ENCODE measurements at places on chromosomes 16 and 17.

GRCh38 chr17:61684818-61685217 is 93.8 kb upstream of the NACA2 start:
- no peak for DNase-seq

- no peak for DNase-seq
Measured at GRCh38 chr16:19219836-19220235, 51.8 kb downstream of the SYT17 start.

GRCh38 chr16:3774156-3774767 is 56.9 kb upstream of the TRAP1 start:
- no peak for DNase-seq

- DNase-seq, result no peak
Measured at GRCh38 chr16:17258848-17259713, 211.7 kb downstream of the XYLT1 start.

DNA sequence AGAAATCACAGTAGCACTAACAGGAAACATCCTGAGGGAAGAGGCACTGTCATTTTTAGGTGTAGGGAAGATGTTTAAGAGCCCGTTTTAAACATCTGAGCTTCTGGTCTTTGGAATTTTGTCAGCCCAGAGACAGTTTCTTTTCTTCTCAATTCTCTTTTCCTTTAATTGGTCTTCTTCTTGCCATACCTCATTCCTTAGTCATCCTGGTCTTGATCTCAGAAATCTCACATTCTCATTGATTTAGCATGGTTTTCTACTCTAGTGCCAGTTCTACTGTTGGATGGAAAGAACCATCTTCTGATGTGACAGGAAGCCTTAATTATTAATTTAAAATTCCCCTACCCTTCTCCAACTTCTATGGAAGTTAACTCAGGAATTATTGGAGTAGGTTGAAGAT is 25.4 kb downstream of the BMERB1 start:
- DNase-seq, result no peak

DNA sequence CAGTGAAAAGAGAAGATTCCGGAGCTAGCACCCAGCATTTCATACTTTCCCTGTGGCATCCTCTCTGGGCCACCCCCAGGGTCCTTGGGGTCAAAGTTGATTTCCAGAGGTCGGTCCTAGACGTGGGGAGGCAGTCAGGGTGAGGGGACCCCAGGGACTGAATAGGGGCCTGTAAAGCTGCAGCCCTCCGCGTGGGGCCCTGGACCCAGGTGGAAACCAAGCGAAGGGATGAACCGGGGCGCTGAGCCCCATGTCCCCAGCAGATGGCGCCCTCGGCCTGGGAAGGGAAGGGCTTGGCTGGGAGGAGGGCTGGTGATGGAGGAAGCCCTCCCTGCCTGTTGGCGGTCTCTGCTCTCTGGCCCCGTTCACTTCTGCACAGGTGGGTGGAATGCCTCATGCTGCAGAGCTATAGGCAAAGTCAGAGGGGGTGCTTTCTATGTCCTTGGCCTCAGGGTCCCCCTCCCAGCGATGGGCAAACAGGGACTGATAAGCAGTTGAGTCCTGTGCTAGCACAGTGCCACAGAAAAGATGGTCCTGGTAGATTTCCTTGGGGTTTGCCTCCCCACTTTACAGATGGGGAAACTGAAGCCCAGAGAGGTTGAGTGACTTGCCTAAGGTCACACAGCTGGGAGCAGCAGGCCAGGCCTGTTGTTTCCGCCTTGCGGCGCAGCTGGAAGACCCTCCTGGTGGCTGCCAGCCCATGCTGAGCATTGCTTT is 163.4 kb upstream of the CIBAR2 start:
- DNase-seq, result peak; percentile 49

DNA sequence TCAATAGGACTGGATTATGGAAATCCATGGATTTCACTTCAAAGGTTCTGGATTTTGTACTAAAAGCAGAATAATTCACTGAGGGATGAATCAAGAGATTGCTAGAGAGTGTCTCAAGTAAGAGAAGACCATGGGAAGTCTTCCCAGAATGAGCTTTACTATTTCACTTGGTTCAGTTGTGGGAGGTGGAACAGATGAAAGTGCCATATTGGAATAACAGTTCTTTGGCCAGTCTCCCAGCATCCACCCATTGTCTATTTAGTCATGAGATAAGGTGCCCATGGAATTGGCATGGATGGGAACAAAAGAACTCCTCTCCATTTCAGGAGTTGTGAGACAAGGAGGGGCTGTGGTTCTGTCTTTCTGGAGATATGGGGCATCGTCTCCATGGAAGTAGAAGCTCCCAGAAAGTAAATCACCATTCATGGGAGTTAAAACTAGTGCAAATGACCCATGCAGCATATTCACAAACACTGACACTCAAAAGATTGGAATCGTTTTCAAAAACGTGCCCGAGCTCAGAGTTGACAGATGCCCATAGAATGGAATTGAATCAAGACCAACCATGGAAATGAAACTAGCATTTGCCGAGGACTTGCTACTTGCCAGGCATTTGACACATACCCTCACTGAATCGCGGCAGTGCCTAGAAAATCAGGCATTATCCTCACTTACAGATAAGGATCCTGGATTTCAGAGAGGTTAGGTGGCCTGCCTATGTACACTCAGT is 36.2 kb upstream of the CLEC3A start:
- no peak for DNase-seq

GRCh38 chr17:65283704-65284103 is 146.5 kb downstream of the RGS9 start:
- no peak for DNase-seq

DNA sequence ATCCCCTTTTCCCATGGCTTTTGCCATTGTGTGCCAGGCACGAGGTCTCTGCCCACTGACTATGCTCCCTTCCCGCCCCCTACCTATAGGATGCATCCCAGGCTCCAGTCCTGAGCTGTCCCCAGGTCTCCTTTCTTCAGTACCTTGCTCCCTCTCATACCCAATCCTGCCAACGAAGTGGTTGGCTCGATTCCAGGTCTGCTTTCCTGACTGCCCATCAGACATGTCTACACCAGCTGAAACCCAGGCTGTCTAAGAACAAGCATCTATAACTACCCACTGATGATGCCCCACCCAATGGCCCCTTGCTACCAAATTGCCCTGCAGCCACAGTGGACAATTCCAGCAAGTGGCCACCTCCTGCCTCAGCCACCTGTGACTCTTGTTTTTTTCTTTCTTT is 479.1 kb downstream of the SOX9 start:
- DNase-seq, result no peak

DNA sequence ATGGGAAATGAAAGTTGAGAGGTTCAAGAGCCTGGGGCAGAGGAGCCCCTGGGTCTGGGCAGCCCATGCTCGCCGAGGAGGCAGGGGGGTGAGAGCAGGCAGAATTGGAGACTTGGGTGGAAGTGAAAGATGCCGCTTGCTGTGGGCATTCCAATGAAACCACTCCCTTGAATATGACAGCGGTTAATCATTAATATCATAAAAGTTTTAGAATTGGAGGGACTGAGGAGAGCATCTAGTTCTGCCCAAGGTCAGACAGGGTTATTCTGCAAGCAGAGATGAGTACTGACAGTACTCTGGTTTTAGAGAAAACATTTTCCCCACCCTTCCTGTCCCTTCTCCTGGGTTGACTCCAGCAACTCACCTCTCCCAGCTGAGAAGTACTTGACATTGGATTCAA is 180.2 kb downstream of the MSI2 start:
- no peak for DNase-seq

- no peak for DNase-seq
Measured at GRCh38 chr16:7548796-7549318, 216.2 kb downstream of the RBFOX1 start.

GRCh38 chr16:8661703-8662102 is 12.7 kb upstream of the ABAT start:
- DNase-seq, result no peak

DNA sequence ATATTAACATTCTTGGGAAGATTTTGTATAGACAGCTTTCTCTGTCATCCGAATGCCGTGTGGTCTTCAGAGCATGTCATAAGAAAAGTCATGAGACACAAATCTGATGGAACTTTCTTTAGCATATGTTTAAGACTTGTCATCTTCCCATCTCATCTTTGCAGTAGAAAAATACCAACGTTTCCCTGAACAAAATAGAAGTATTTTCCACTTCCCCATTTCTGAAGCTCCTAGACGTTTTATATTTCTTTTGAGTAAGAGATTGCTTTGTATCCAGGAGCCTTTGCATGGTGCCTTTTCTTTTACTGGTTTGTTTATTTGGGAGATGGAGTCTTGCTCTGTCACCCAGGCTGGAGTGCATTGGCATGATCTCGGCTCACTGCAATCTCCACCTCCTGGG is 235.1 kb downstream of the PRKCA start:
- no peak for DNase-seq

DNA sequence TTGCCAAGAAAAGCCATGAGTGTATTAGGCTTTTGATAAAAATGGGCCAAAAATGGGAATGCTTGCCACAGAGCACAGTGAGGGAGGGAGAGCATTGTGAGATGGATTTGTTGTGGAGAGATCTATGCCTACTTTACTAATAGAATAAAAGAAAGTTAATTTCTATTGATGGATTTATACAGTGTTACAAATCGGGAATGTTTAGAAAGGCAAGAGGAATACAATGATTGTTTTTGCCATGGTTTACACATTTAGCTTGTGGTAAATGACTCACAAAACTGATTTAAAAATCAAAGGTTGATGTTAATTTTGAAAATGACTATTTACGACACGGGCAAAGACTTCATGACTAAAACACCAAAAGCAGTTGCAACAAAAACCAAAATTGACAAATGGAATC is 16.6 kb downstream of the CCL4 start:
- no peak for DNase-seq

DNA sequence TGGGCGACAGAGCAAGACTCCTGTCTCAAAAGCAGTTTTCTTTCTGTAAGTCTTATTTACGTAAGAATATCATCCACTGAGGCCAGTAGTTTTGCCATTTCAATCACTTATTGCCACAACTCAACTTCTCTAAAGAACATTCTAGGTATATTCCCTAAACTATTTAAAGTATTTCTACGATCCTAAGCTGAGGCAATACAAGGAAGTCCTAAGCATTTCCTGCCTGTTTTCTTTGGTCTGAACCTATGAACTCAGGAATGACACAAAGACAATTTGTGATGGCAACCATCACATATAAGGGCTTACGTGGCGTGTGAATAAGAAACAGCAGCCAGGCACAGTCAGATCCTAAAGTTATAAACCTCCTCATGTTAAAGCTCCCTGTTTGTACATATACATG is 14.2 kb downstream of the USP36 start:
- no peak for DNase-seq

DNA sequence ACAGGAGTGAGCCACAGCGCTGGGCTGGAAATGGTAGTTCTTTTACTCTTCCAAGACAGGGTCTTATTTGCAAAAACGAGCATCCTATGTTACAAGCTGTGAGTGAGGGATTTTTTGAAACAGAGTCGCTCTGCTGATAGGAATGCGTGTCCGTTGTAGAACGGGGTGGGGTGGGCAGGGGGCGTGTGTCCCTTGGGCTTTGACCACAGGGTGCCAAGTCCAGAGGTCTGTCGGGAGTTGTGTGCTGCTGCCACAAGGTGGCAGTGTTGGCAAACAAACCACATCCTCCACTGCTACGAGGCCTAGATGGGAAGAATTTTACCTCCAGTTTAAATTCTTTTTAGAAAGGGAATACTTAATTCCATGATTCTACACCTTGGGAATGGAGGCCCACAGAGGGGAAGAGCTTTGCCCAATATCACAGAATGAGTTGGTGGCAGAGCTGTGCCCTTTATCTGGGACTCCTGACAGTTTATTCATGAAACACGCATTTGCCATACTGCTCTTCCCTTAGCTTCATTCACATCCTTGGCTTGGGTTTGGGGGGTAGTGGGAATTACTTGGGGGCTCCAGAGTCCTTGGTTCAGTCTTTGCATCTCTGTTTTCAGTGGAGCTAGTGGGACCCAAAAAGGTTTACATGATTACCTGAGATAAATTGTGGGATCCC is 30.6 kb upstream of the ETV4 start:
- peak; percentile 54 for DNase-seq

DNA sequence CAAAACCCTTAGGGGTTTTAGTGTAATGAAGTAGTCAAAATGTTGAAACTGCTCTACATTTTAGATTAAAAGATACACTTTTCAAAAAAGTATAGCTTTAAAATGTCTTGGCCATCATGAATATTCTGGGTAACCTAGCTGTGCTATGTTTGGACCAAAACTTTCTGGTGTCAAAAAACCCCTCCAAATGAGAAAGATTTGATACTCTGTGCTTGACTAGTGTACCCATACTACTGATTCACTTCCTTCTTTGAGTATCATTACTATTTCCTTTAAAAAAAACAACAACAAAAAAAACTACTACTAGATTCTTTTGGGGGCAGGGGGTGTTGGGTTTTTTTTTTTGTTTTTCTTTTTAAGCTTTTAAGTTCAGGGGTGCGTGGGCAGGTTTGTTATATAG is 37.3 kb downstream of the PTRH2 start:
- no peak for DNase-seq

DNA sequence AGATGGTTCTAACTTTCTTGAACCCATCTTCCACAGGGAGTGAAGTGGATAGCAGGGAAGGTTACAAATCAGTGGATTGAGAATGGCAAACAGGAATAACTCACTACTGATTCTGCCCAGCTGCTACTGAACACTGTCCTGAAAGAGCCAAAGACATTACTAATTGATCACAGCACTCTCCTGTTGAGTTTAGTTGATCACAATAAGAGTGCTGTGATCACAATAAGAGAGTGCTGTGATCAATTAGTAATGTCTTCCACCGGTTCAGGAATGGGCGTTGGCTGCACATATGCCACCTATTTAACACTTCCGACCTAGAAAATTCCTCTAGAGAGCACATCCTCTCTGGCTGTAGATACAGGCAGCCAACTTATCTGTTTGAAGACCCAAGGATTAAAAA is 11.4 kb downstream of the CFAP97D1 start:
- no peak for DNase-seq

- DNase-seq, result no peak
Measured at GRCh38 chr16:86858501-86858900, 280.2 kb downstream of the FOXL1 start.

GRCh38 chr16:86597880-86598606 is 19.7 kb downstream of the FOXL1 start:
- DNase-seq, result no peak

- no peak for DNase-seq
Measured at GRCh38 chr16:9123401-9123800, 32.0 kb downstream of the HAPSTR1 start.

- peak; percentile 41 for DNase-seq
Measured at GRCh38 chr17:78645421-78646295, 68.5 kb upstream of the DNAH17 start.

- DNase-seq, result no peak
Measured at GRCh38 chr16:66516509-66516807, 33.5 kb downstream of the TK2 start.

- DNase-seq, result peak; percentile 45
Measured at GRCh38 chr16:48596326-48596725, 13.7 kb downstream of the N4BP1 start.

GRCh38 chr16:87860553-87861299 is 8.6 kb downstream of the SLC7A5 start:
- DNase-seq, result no peak

- DNase-seq, result no peak
Measured at GRCh38 chr17:42247734-42248133, 28.5 kb downstream of the STAT5B start.

DNA sequence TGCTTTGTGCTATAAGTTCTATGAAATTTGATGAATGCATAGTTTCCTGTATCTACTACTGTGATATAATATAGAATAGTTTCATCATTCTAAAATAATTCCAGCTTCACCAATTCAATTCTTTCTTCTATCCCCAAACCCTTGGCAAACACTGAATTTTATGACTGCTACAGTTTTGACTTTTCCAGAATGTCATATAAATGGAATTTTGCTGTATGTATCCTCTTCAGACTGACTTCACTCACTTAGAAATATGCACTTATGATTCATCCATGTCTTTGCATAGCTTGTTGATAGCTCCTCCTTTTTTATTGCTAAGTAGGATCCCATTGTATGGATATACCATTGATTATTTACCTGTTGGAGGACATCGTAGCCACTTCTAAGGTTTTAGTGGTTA is 89.1 kb upstream of the HS3ST3A1 start:
- no peak for DNase-seq
